CD8-positive, alpha-beta memory T cell (primary cell): ENCODE measurements at places on chromosomes 16 and 17. TPM values are rescaled to one million over a fixed set of nuclear protein-coding genes. Genes with fewer than 3 reads are reported as not detected.

Gene PEMT
- polyA plus RNA-seq: 34.6 TPM

Gene TMC5
- polyA plus RNA-seq: not detected

Gene PRR29
- 4.1 TPM for polyA plus RNA-seq

Gene IFI35
- polyA plus RNA-seq: 73.2 TPM

Gene NHLRC4
- 1.6 TPM for polyA plus RNA-seq

Gene CLDN6
- not detected for polyA plus RNA-seq

Gene KRTAP3-2
- not detected for polyA plus RNA-seq

GRCh38 chr16:88782454-88783390 lies 2.3 kb downstream of the PIEZO1 start:
- peaks cover 57% of the 10 kb centered on the region for H3K4me1 ChIP-seq
- H3K36me3 ChIP-seq: no peaks in the 10 kb centered on the region
- peak overlapping the region; percentile 80 for H3K27ac ChIP-seq

GRCh38 chr16:4018391-4018790 lies 97.9 kb downstream of the ADCY9 start:
- H3K4me3 ChIP-seq: no peak overlapping the region
- H3K27me3 ChIP-seq: no peaks in the 10 kb centered on the region
- DNase-seq: no peak

DNA sequence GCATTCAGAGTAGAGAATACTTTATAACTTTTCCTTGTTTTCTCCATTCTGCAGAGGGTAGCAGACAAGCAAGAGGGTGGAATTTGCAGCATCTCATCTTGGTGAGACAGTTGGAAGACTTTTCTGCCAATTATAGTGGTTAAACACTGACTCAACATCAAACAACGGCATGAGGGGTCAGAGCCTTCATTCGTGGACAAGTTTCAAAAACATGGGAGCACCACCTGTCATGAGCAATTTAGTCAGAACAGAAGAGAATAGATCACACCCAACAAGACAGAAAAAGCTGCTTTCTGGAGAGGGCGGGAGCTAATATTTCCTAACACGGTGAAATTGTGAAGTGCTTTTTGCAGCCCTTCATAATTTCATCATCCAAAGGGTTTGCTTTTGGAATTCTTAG lies 17.9 kb upstream of the ZNF652 start:
- H3K36me3 ChIP-seq: no peaks in the 10 kb centered on the region
- H3K4me3 ChIP-seq: no peak overlapping the region
- no peak for DNase-seq
- H3K27me3 ChIP-seq: no peaks in the 10 kb centered on the region
- H3K27ac ChIP-seq: no peak overlapping the region
- no peaks in the 10 kb centered on the region for H3K4me1 ChIP-seq

GRCh38 chr17:43526886-43527648 lies 19.1 kb downstream of the ETV4 start:
- H3K4me1 ChIP-seq: no peaks in the 10 kb centered on the region
- DNase-seq: no peak
- H3K4me3 ChIP-seq: no peak overlapping the region
- no peak overlapping the region for H3K27ac ChIP-seq
- H3K27me3 ChIP-seq: no peaks in the 10 kb centered on the region

DNA sequence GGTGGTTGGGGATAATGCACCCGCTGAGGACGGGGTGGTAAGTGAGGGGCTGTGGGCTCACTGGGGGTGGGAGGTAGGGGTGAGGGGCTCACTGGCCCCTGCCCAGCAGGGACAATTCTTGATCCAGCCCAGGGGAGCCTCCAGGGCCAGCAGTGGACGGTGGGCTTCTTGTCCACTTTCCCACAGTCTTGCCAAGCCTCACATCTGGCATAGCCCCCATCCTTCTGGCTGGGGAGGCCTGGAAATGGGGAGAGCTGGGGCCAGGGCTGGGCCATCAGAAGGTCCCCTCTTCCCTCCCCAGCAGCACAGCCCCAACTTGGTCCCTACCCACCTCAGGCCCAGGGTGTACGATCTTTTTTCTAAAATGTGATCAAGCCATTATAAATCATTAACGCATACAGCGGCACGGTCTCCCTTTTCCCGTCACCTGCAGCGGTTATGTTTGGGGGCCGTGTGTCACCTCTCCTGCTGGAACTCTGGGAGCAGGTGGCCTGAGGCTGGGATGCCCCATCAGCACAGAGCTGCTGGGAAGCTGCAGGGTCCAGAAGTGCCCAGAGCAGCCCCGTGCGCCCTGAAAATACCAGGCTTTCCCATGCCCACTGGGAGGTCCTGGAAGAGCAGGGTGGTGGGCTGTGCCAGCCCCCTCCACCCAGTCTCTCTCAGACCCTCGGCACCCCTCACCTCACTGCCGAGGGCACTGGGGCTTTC lies 7.2 kb upstream of the SETD6 start:
- DNase-seq: no peak
- H3K4me3 ChIP-seq: no peak overlapping the region
- H3K4me1 ChIP-seq: no peaks in the 10 kb centered on the region
- no peaks in the 10 kb centered on the region for H3K36me3 ChIP-seq
- H3K27me3 ChIP-seq: no peaks in the 10 kb centered on the region

- no peaks in the 10 kb centered on the region for H3K27me3 ChIP-seq
- DNase-seq: no peak
- peaks cover 43% of the 10 kb centered on the region for H3K36me3 ChIP-seq
- no peak overlapping the region for H3K4me3 ChIP-seq
- H3K27ac ChIP-seq: no peak overlapping the region
Measured at GRCh38 chr16:16042076-16042475, 92.7 kb downstream of the ABCC1 start.

DNA sequence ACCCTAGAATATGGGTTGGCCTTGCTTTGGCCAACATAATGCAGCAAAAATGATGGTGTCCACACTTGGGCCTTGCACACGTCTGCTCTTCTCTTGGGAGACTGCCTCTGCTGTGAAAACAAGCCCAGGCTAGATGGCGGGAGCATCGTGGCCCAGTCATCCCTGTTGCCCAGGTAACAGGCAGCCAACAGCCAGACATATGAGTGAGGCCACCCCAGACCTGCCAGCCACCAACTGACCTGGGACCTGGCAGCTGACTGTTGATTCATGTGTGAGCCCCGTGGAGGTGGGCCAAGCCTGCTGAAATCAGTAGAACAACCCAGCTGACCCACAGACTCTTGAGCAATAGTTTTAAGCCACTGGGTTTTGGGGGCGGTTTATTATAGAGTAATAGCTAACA lies 39.4 kb upstream of the CDH3 start:
- H3K27me3 ChIP-seq: no peaks in the 10 kb centered on the region
- H3K27ac ChIP-seq: no peak overlapping the region

- no peak for DNase-seq
- no peaks in the 10 kb centered on the region for H3K4me1 ChIP-seq
- H3K27ac ChIP-seq: no peak overlapping the region
- no peaks in the 10 kb centered on the region for H3K36me3 ChIP-seq
- H3K27me3 ChIP-seq: no peaks in the 10 kb centered on the region
- no peak overlapping the region for H3K4me3 ChIP-seq
Measured at GRCh38 chr16:24883714-24884151, 38.0 kb downstream of the SLC5A11 start.
